Esophagus squamous epithelium (tissue), 5 donors: ENCODE measurements at places on chromosomes 3 and 15. TPM values are rescaled to one million over a fixed set of nuclear protein-coding genes. Genes with fewer than 3 reads are reported as not detected.

Gene SLC9A9
- total RNA-seq: 11.2 TPM

Gene SLC28A2
- not detected for total RNA-seq

Gene RASGRP1
- total RNA-seq: 14.3 TPM

- H3K4me1 ChIP-seq: no peaks in the 10 kb centered on the region
- H3K36me3 ChIP-seq: no peaks in the 10 kb centered on the region
- no peaks in the 10 kb centered on the region for H3K27me3 ChIP-seq
- H3K27ac ChIP-seq: no peak overlapping the region
- no peak for DNase-seq
Observed at GRCh38 chr3:53646723-53647122, 152.3 kb downstream of the CACNA1D start.

DNA sequence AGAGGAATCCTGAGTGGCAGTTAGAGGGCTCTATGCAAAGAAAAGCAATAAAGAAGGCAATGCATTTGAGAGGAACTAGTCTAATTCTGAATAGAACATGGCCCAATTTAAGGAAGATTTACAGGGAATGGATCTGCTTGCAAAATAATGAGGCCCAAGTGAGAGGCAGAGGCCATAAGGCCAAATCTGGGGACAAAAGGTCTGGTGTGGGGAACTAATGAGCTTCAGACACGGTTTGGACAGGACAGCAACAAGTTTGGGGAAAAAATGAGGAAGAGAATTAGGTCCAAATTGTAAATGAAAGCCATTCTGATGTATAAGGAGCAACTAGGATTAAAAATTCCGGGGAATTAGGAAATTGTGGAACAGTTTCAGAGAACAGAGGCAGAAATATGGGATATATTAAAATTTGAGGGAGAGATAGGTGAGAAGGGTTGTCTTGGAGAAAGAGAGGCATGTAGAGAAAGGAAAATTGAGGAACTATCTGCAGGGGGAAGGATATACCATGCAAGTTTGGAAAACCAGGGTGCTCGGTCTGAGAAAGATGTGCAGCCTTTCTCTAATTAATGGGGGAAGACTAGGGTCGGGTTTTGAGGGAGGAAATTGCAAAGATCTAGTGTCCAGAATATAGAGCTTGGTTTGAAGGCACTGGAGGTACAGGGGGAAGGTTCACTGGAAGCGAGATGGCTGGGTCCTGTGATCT is 73.8 kb downstream of the RBPMS2 start:
- H3K36me3 ChIP-seq: no peaks in the 10 kb centered on the region
- H3K4me1 ChIP-seq: peaks cover 53% of the 10 kb centered on the region

DNA sequence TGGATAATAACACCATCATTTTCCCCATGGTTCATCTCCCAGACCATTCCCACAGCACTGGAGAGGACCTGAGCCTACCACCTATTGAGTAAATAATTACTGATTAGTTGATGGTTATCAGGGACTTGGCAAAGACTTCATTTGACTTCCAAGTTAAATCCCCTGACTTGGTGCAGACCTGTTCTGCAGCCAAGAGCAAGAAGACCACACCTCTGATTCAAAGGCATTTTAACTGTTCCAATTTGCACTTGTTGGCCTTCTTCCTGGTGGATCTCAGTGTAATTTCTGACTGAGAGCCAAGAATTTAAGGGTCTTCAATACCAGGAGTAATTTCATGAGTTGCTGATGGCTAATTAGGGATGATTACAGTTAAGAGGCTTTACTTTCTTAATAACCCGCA is 24.0 kb downstream of the THSD4 start:
- H3K27me3 ChIP-seq: no peaks in the 10 kb centered on the region
- H3K4me3 ChIP-seq: no peak overlapping the region
- no peak for DNase-seq
- H3K4me1 ChIP-seq: peaks cover 8% of the 10 kb centered on the region
- no peaks in the 10 kb centered on the region for H3K36me3 ChIP-seq

GRCh38 chr3:65886391-65886790 is 152.3 kb downstream of the MAGI1 start:
- peaks cover 5% of the 10 kb centered on the region for H3K4me1 ChIP-seq
- no peak overlapping the region for H3K4me3 ChIP-seq
- no peak for DNase-seq
- H3K36me3 ChIP-seq: no peaks in the 10 kb centered on the region
- no peak overlapping the region for H3K27ac ChIP-seq

DNA sequence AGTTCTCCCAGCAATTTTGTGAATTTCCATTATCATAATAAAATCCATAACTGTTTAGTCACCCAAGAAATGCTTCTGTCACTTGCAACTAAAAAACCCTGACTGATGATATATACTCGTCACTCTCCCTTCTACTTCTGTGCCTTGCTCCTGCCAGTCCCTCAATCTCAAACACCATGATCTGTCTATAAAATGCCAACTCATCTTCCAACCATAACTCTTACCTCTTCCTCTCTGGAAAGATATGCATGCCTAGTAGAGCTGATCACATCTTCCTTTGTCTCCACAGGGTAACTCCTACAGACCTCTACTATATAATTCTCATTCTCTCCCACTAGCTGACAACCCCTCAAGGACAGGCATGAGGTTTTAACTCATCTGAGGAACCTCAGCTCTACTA is 5.2 kb upstream of the VEPH1 start:
- no peak for DNase-seq
- no peaks in the 10 kb centered on the region for H3K27me3 ChIP-seq
- H3K27ac ChIP-seq: no peak overlapping the region

- DNase-seq: no peak
- no peaks in the 10 kb centered on the region for H3K27me3 ChIP-seq
Observed at GRCh38 chr15:43105077-43105736, 631 bp downstream of the UBR1 start.
